ENCODE measurements at places on chromosomes 1 and 21. TPM values are rescaled to one million over a fixed set of nuclear protein-coding genes. Genes with fewer than 3 reads are reported as not detected.

CRYBG2 gene
- total RNA-seq = 4.8 TPM

SELP gene
- 10.8 TPM for total RNA-seq

FALEC gene
- not detected for total RNA-seq

CYYR1 gene
- total RNA-seq = 13.3 TPM

FHAD1 gene
- total RNA-seq = 0.27 TPM

CD53 gene
- total RNA-seq = 5.7 TPM

SYT11 gene
- 28.0 TPM for total RNA-seq

CD1E gene
- 0.23 TPM for total RNA-seq

OR14I1 gene
- not detected for total RNA-seq

LCE1B gene
- total RNA-seq = not detected

FLG gene
- total RNA-seq = 0.91 TPM

NR5A2 gene
- total RNA-seq = 0.87 TPM

CR1L gene
- total RNA-seq = not detected

MX1 gene
- total RNA-seq = 15.6 TPM

B3GALT2 gene
- 3.5 TPM for total RNA-seq

HHAT gene
- total RNA-seq = 16.3 TPM

DHCR24 gene
- 152 TPM for total RNA-seq

IL20 gene
- not detected for total RNA-seq

NT5C1A gene
- not detected for total RNA-seq

FCRL4 gene
- not detected for total RNA-seq

AMY2B gene
- total RNA-seq = 18.1 TPM

SPATA1 gene
- 3.8 TPM for total RNA-seq

SMIM1 gene
- total RNA-seq = 148 TPM

RXFP4 gene
- not detected for total RNA-seq

CFAP107 gene
- total RNA-seq = not detected

TEX38 gene
- total RNA-seq = 30.6 TPM

FCN3 gene
- total RNA-seq = 0.82 TPM

FAM43B gene
- 0.85 TPM for total RNA-seq

DAB1 gene
- total RNA-seq = 3.6 TPM

CTSK gene
- 6.6 TPM for total RNA-seq

GBP5 gene
- 0.23 TPM for total RNA-seq
